ENCODE measurements at places on chromosomes 1 and 21.
A peak's percentile ranks its signal among the peaks of the same experiment; 100 is the strongest.

- peak; percentile 47 for DNase-seq
Observed at GRCh38 chr1:179867493-179868330, 9.9 kb downstream of the TOR1AIP2 start.

GRCh38 chr1:201185527-201186128 is 5.0 kb upstream of the IGFN1 start:
- DNase-seq: no peak

DNA sequence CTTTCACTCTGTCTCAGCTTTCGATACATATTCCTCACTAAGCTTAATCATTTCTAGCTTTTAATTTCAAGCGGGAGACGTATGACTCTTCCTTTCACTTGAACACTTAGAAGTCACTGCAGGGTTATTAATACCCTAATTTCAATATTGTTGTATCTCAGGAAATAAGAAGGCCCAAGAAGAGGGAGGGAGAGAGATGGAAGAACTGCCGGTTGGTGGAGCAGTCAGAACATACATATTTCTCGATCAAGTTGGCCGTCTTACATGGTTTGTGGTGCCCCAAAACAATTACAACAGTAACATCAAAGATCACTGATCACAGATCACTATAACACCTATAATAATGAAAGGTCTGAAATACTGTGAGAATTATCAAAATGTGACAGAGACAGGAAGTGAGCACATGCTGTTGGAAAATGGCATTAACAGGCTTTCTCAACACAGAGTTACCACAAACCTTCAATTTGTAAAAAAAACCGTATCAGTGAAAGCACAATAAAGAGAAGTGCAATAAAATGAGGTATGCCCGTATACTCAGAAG is 145.4 kb upstream of the HP1BP3 start:
- DNase-seq: peak; percentile 10

DNA sequence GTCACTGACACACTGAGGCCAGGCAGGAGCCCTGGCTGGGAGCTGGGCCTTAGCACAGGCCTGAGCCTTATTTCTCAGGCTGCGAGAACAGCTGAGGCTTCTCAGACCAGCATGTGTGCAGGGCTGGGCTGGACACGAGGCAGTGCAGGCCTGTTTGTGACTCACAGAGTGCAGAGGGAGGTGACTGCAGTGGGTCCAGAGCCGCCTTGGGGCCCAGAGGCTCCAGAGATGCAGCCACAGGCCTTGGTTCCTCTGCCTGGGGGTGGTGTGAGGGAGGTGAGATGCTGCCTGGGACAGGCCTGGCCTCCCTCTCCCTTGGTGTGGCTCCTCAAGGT is 61.2 kb upstream of the ETV3 start:
- no peak for DNase-seq

DNA sequence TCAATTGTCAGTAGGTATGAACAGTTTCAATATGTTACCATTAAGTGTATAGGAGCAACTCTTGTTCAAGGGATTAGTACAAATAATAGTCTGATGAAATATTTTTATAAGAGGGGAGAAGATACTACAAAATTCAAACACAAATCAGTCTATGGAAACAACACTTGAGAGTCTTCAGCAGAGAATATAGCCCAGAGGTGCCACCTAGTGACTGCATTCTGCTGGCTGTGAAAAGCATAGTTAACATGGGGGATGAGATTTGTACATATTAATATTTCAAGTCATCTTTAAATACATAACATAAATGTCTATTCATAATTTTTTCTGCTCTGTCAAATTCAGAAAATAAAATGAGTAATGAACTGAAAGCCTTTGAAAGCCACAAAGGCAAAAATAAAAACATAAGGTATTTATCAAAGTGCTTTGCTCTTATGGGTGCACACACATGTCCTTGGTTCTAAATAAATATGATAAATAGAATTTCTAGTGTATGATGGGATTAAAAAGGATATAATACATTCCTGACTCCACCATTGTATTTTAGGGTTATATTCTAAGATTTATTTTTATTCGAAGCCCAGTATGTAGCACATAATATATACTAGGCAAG is 440.9 kb upstream of the ZRANB2 start:
- no peak for DNase-seq

- DNase-seq: no peak
Observed at GRCh38 chr1:17741052-17741451, 14.1 kb upstream of the ACTL8 start.

DNA sequence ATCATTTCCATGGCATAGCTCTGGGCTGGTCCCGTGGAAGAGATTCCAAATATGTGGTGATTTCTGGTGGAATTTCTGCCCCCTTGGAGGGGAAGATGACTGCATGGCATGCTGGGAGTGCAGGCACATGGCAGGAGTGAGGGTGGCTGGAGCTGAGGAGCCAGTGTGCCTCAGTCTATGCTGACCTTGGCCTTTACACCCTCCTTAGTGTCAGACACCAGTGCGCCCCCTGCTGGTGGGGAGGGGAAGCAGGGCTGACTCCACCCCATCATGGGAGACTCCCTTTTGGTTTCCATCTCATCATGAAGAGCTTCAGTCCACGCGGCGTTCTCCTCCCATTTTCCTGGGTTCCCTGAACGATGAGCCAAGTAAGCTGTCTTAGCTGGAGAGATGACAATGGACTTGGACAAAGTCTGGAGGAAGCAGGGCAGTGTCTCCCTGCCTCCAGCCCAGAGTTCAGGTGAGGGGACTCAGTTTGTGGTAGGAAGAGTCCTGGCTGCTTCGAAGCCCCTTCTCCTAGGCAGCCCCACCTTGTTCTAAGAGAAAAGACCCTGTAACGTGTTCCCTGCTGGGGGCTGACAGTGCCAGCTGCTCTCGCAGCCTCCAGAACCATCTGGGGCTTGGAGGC is 10.3 kb downstream of the ALX3 start:
- peak; percentile 55 for DNase-seq

Data from CD4-positive, alpha-beta memory T cell (primary cell).